ENCODE measurements at places on chromosomes 16 and 17. TPM values are rescaled to one million over a fixed set of nuclear protein-coding genes. Genes with fewer than 3 reads are reported as not detected.

CAMKK1 gene
- total RNA-seq: 2.9 TPM

ZSWIM7 gene
- 16.4 TPM for total RNA-seq

NECAB2 gene
- 0.18 TPM for total RNA-seq

CBX8 gene
- 1.7 TPM for total RNA-seq

MYH2 gene
- total RNA-seq: not detected

GP1BA gene
- total RNA-seq: not detected

PRDM7 gene
- not detected for total RNA-seq

TBC1D3I gene
- under 0.01 TPM for total RNA-seq

CD300H gene
- total RNA-seq: not detected

GAS2L2 gene
- under 0.01 TPM for total RNA-seq

SGCA gene
- 0.75 TPM for total RNA-seq

OTOP3 gene
- not detected for total RNA-seq

RAB37 gene
- total RNA-seq: 0.27 TPM

NPIPB6 gene
- total RNA-seq: not detected

FDXR gene
- 64.7 TPM for total RNA-seq

Data from endothelial cell of coronary artery (primary cell).